ENCODE measurements at places on chromosomes 12 and 14. TPM values are rescaled to one million over a fixed set of nuclear protein-coding genes. Genes with fewer than 3 reads are reported as not detected.

RFX4 gene
- total RNA-seq = not detected

GRCh38 chr14:64061706-64062105 is 208.9 kb downstream of the SYNE2 start:
- no peak for DNase-seq

SCFD1 gene
- total RNA-seq = 94.2 TPM

DNA sequence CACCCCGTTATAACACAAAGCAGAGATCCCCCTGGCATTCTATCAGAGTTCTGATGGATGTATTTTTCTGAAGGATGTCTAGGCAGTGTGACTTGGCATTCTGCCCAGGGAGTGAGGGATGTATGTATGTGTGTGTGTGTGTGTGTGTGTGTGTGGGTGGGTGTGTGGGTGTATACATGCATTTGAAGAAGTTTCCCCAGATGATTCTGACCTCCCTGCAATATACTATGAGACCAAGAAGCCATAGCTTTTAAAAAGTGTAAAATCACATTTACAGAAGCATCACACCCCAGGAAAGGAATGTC is 59.7 kb upstream of the NAP1L1 start:
- DNase-seq = no peak

PLEKHG3 gene
- total RNA-seq = 79.5 TPM

GRCh38 chr14:92768795-92769194 is 20.4 kb upstream of the LGMN start:
- no peak for DNase-seq

DNA sequence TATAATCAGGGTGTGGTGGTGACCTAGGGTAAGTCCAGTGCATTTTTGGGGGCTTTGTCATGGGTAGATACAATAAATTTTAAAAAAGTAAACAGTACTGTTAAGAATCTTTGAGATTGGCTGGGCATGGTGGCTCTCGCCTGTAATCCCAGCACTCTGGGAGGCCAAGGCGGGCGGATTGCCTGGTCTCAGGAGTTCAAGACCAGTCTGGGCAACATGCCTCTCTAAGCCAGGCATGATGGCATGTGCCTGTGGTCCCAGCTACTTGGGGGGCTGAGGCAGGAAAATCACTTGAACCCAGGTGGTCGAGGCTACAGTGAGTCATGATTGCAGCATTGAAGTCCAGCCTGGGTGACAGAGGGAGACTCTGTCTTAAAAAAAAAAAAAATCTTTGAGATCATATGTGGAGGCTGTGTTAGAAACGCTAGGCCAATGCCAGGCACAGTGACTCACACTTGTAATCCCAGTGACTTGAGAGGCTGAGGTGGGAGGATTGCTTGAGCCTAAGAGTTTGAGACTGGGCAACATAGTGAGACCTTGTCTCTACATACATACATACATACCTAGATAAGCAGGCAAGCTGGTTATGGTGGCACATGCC is 67.7 kb downstream of the PRKCH start:
- DNase-seq = peak; percentile 77

All from SJSA1 (cell line).